ENCODE measurements at places on chromosomes 7 and 10. TPM values are rescaled to one million over a fixed set of nuclear protein-coding genes. Genes with fewer than 3 reads are reported as not detected.
A peak's percentile ranks its signal among the peaks of the same experiment; 100 is the strongest.

The CELF2 gene
- total RNA-seq: 29.3 TPM

DNA sequence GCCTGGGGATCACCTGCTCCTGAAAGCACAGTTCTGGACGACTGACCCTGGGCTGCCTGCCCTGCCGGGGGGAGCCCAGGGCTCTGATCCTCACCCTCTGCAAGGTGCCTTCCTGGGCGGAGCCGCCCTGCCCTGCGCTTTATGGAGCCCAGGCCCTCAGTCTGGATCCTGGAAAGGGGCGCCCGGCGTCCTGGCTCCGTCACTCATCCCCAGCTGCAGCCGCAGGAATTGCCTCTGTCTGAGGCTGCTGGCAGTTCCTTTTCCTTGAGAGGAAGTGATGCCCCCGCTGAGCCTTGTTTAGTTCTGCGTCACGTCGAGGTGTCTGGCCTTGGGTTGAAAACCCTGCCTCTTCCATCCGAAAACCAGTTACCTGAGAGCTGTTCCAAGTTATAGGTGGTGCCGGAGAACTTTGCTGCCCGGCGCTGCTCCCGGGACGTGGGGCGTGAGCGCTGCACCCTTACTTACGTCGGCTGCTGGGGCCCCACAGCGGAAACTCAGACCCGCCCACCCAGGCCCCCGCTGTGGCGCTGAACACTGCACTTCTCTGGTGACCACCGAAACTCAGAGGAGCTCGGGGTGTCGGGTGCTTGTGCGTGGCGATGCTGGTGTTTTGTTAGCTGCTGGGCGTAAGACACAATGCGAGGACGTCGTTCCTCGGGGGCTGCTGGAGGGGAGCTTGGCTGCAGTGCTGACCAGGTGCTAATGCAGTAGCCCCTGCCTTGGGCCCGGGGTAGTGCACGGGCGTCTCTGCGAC, 5.4 kb downstream of the MAFK start:
- DNase-seq: no peak

The HABP2 gene
- total RNA-seq: not detected

The FKBP6 gene
- total RNA-seq: not detected

- DNase-seq: no peak
These were observed 97.5 kb downstream of the PTPN20 start for GRCh38 chr10:47008769-47009168.

DNA sequence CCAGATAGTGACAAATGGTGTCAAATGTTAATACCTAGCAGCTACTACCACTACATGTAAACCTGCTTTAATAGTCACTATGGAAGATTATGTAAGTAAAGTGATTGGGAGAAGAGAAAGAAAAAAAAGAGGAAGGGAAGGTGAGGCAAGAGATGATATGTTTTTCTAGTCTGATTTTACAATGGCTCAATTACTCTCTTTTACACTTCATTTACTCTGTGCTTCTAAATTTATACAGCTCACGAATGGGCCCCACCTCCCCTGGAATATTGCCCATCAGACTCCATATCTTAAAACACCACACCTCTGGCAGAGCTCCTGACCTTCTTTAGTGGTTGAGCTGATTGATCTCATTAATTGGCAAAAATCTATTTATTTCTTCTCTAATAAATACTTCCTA, 28.0 kb upstream of the IKZF1 start:
- no peak for DNase-seq

GRCh38 chr10:49096890-49097445, 18.4 kb downstream of the VSTM4 start:
- no peak for DNase-seq

GRCh38 chr7:82373926-82374635, 69.5 kb downstream of the CACNA2D1 start:
- DNase-seq: no peak

GRCh38 chr10:125113691-125114371, 46.5 kb downstream of the CTBP2 start:
- DNase-seq: peak; percentile 73

The H2BK1 gene
- not detected for total RNA-seq

- DNase-seq: no peak
These were observed 123.2 kb downstream of the SLC16A9 start for GRCh38 chr10:59586407-59586891.

GRCh38 chr10:84217746-84218145, 7.6 kb downstream of the LRIT2 start:
- DNase-seq: no peak

The HOXA13 gene
- 1.4 TPM for total RNA-seq

DNA sequence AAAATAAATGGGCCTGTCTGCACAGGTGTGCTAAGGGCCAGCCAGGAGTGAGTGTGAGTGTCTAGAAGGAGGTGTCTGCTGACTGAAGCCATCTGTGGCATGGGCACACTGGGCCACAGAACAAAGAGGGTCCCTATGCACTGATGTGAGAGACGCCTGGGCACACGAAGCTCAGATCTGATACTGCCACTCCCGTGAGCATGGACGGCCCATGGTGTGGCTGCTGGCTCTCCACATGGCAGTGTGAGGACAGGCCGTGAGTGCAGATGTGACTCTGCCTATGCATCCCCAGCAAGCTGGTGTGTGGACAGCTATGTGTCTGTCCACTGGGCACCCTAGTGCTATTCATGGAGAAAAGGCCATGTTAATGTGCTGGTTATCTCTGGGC, 12.8 kb upstream of the MYL7 start:
- DNase-seq: no peak

DNA sequence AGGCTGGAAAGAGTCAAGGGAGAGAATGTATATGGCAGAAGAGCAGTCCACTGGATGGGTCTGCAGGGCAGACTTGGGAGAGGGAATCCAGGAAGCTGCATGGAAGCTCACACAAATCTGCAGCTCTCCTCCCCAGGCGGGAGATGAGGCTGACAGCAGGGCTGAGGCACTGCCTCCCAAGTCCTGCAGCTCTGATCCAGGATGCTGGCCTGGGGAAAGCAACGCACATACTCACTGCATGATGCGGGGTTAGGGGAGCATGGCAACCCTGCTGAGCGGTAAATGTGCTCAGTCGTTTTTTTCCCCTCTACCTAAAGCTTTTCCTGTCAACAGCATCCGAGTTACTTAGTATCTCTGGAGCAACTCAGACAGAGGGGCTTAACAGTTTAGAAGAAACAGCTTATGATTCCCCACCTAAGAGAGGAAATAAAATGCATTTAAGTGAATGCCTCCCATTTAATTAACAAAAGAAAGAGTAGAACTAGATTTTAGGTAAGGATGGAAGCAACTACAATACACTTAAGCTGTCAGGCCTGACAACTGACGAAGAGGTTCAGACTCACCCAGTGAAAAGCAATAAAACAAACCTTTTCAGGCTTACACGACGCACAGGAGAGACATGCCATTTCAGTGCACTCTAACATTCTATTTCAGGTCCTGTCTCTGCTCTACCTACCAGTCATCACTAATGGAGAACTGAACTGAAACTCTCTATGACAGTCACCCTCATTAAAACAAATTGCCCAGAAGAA, 37.0 kb downstream of the CHCHD3 start:
- DNase-seq: no peak

GRCh38 chr7:20798694-20799121, 12.0 kb upstream of the SP8 start:
- DNase-seq: no peak

The STEAP4 gene
- 10.1 TPM for total RNA-seq

DNA sequence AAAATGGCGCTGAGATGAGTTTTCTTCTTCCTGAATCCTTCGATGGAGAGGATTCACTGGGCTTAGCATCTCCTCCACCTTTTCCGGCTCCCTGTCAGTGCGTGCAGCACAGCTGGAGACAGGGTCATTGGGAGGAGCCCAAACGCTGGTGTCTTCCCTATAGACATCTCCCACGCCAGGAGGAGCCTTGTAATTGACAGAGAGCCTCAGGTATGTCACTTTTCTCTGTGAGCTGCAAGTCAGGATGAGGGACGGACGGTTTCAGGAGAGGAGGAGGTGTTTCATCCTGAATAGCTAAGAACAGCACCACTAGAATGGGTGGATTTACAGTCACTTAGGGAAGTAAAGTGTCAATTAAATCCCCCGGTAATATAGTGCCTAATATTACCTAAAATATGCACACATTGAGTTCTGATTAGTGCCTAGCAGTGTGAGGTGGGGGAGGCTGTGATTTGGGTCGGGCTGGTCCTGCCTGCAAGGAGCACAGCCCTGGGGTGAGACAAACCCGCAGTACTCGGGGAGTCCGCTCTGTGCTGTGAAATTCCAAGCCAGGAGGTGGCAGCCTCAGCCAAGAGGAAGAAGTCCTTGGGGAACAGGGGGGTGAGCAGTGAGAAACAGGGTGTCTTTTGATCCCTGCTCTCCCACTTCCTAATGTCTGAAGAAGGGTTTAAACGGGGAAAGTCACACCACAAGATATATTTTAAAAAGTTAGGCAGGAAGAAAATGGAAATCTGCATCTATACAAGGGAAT, 28.2 kb downstream of the IL15RA start:
- DNase-seq: peak; percentile 26

DNA sequence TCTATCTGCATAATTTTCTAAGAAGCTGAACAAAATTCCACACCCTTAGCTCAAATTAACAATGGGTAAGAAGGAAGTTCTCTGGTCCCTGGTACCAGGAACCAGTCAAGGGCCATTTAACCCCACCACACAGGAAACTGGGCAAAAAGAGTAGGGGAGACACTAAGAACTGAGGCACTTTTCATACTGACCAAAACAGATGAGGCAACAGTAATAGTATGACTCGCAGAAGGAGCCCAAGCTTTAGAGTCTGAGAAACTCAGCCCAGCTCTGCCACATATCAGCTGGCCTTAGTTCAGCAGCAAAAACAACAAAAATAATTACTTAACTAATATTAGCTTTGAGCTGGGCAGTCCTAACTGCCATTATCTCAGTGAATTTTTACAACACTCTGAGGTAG, 221.2 kb downstream of the FAM107B start:
- no peak for DNase-seq

DNA sequence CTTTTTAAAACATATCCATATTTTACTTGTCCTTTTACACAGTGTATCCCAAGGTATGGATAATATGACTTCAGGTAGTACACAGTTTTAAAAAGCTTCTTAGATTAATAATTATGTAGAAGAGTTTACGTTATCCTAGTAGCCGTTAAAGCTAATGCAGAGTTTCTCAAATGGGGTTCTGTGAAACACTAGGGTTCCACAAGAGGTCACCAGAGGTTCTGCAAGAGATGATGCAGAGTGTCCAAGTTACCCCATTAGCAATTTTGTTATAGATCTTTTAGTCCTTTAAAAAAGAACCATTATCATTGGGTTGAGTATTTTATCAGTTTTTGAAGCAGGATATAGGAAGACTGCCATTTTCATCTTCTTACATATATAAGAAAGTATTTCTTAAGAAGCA, 298.9 kb upstream of the HPS1 start:
- DNase-seq: no peak

- DNase-seq: no peak
These were observed 102.1 kb upstream of the PDGFA start for GRCh38 chr7:621572-622285.

- DNase-seq: no peak
These were observed 176.0 kb downstream of the EXOC4 start for GRCh38 chr7:133428876-133429275.

DNA sequence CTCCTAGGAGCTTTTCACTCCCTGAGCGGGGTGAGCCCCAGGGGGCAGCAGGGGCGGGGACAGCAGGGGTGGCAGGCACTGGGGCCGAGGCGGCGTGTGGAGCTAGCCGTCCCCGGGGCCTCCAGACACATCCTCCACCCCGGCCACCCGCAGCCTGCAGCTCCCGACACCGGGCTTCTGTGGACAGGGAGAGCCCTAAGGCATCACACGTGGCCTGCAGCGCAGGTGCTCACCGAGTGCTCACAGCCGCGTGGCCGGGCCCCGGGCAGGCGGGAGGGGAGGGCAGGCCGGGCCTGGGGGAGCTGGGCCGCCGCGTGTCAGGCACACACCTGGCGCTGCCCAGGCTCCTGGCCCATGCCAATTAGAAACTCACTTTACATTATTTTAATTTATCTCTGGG, 51.4 kb downstream of the MICALL2 start:
- DNase-seq: no peak

The PIP gene
- total RNA-seq: not detected

DNA sequence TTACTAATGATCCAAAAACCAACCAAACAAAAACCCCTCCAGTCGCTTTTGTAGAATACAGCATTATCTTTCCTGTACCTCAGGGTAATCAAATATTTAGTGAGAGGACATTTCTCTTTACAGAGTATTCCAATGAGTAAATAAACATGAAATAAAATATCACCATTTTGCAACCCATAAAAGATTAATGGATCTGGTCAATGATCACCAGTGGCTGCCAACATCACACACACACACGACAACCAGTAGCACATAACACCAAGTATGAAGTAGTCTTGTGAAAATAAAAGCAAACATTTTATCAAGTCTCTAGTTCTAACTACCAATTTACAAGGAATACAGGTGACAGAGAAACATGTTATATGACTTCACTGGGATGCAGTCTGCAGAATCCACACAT, 188.6 kb upstream of the IMMP2L start:
- DNase-seq: no peak

- peak; percentile 80 for DNase-seq
These were observed 1.4 kb downstream of the MAGI2 start for GRCh38 chr7:79452032-79452494.

GRCh38 chr10:29667191-29667590, 32.4 kb upstream of the SVIL start:
- peak; percentile 34 for DNase-seq

GRCh38 chr7:92963566-92963965, 127.2 kb upstream of the CDK6 start:
- no peak for DNase-seq

The SLC18A3 gene
- not detected for total RNA-seq

The COL1A2 gene
- 8,355 TPM for total RNA-seq

The SCIN gene
- 0.99 TPM for total RNA-seq

Data from skin of body (tissue), 3 donors.